ENCODE measurements at places on chromosomes 1 and 21.

GRCh38 chr1:32685498-32685897 is 17.1 kb downstream of the SYNC start:
- H3K4me3 ChIP-seq, result no peak overlapping the region
- H3K27ac ChIP-seq, result no peak overlapping the region
- H3K36me3 ChIP-seq, result peaks cover 24% of the 10 kb centered on the region
- peaks cover 7% of the 10 kb centered on the region for H3K4me1 ChIP-seq

- H3K27me3 ChIP-seq, result no peaks in the 10 kb centered on the region
- H3K4me1 ChIP-seq, result peaks cover 44% of the 10 kb centered on the region
- no peak overlapping the region for H3K4me3 ChIP-seq
- H3K27ac ChIP-seq, result peak overlapping the region; percentile 1
Measured at GRCh38 chr1:184483101-184483683, 96.4 kb downstream of the C1orf21 start.

GRCh38 chr1:22808186-22808675 is 97.6 kb downstream of the EPHB2 start:
- no peak overlapping the region for H3K27ac ChIP-seq
- no peak overlapping the region for H3K4me3 ChIP-seq
- DNase-seq, result no peak
- no peaks in the 10 kb centered on the region for H3K4me1 ChIP-seq
- no peaks in the 10 kb centered on the region for H3K27me3 ChIP-seq

DNA sequence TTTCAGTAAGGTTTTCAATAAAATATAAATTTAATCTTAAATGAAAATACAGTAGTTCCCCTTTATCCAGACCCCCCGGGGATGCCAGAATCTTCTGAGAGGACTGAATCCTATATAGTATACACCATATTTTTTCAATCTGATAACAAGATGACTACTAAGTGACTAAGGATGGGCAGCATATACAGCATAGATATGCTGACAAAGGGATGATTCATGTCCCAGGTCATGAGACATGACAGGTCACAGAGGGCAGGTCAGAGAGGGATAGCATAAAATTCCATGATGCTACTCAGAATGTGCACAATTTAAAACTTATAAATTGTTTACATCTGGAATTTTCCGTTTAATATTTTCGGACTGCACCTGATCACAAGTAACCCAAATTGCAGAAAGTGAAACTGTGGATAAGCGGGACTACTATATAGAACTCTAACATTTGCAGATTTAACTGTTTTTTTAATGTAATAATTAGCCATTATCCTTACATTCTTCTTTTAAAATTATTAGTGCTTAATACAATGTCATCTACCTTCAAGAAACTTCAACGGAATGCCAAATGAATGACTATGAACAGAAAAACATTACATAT is 48.8 kb downstream of the LRRC40 start:
- H3K36me3 ChIP-seq, result no peaks in the 10 kb centered on the region
- H3K27ac ChIP-seq, result no peak overlapping the region
- no peaks in the 10 kb centered on the region for H3K4me1 ChIP-seq

GRCh38 chr1:102107441-102107840 is 110.7 kb upstream of the OLFM3 start:
- no peak for DNase-seq
- no peaks in the 10 kb centered on the region for H3K27me3 ChIP-seq
- H3K27ac ChIP-seq, result no peak overlapping the region
- H3K4me3 ChIP-seq, result no peak overlapping the region
- no peaks in the 10 kb centered on the region for H3K4me1 ChIP-seq

Data from natural killer cell treated with Interleukin-12 subunit alpha and Interleukin-12 subunit beta and Interleukin-15 and Interleukin-18, amount 100 ng/mL, for 72 hours (primary cell).